ENCODE measurements at places on chromosomes 13 and 19. TPM values are rescaled to one million over a fixed set of nuclear protein-coding genes. Genes with fewer than 3 reads are reported as not detected.

PLIN5 gene
- not detected for total RNA-seq

ZNF628 gene
- 0.66 TPM for total RNA-seq

ALOX5AP gene
- not detected for total RNA-seq

GFY gene
- not detected for total RNA-seq

DIAPH3 gene
- total RNA-seq = 13.6 TPM

Measured in aortic smooth muscle cell (primary cell).